Caco-2 (cell line): ENCODE measurements at places on chromosomes 1 and 21. TPM values are rescaled to one million over a fixed set of nuclear protein-coding genes. Genes with fewer than 3 reads are reported as not detected.

The PGLYRP3 gene
- not detected in 2 replicates for total RNA-seq

The HPCAL4 gene
- 0.07 and 0.14 TPM in 2 replicates for total RNA-seq

The MYOC gene
- not detected in 2 replicates for total RNA-seq

The PLEKHN1 gene
- total RNA-seq, result 3.1 and 4.0 TPM in 2 replicates

The AMPD1 gene
- not detected in 2 replicates for total RNA-seq

The PEAR1 gene
- 0.18 and 0.39 TPM in 2 replicates for total RNA-seq

The FOXD3 gene
- not detected in 2 replicates for total RNA-seq

The NBPF20 gene
- 5.2 and 6.3 TPM in 2 replicates for total RNA-seq

The DNAJC8 gene
- total RNA-seq, result 67.3 and 69.4 TPM in 2 replicates

The CLDN19 gene
- 2.9 and 4.0 TPM in 2 replicates for total RNA-seq

The OR2T11 gene
- total RNA-seq, result not detected in 2 replicates

The EFCAB7 gene
- total RNA-seq, result 2.1 and 3.2 TPM in 2 replicates

The TMEM61 gene
- 0.30 TPM in 1 of 2 replicates, not detected in the other for total RNA-seq

The APH1A gene
- total RNA-seq, result 93.8 and 96.7 TPM in 2 replicates

The KIF21B gene
- total RNA-seq, result 2.4 and 2.6 TPM in 2 replicates

The CFAP410 gene
- 16.5 and 20.1 TPM in 2 replicates for total RNA-seq

The FAM177B gene
- 0.70 TPM in 1 of 2 replicates, not detected in the other for total RNA-seq

The DCLRE1B gene
- total RNA-seq, result 6.0 and 6.9 TPM in 2 replicates

The ERICH3 gene
- total RNA-seq, result not detected in 2 replicates

The TBX19 gene
- 2.8 and 3.3 TPM in 2 replicates for total RNA-seq
